ENCODE measurements at places on chromosomes 6 and 20.

GRCh38 chr20:60092729-60093128, 134.5 kb downstream of the CDH26 start:
- DNase-seq: no peak

DNA sequence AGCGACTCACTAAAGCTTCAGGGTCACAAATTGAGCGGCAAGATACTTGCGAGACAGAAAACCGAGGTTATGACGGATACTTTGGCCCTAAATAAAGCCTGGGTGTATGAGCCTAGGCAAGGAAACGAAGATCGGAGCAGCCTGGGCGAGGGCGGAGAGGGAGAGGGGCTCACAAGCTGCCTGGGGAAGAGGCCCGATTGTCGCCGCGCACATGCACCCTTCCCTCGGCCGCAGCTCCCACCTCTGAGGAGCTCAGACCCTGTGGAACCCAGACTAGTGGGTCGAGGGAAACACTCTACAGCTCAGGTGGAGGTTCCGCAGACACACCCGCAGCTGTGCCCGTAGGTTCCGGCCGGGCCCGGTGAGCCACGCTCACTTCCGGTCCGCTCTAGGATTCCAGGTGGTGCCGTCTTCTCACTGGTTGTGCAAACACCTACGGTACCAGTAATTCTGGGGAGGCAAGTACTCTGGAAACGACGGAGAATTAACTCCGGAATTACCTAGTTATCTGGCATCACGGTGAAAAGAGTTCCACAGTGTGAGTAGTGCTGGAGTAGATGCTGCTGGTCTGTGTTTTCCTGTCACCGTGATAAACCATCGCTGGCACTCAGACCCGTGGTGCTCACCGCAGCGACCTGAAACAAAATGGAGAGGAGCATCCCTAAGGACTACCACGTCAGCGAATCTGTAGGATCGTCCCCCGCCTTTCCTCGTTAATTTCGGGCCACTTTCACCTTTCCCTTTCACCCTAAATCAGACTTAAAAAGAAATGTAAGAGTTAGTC, 61.5 kb downstream of the GPX5 start:
- peak; percentile 54 for DNase-seq

GRCh38 chr20:16619953-16620352, 46.7 kb upstream of the KIF16B start:
- no peak for DNase-seq

- DNase-seq: peak; percentile 94
Measured at GRCh38 chr20:48635791-48636267, 192.0 kb downstream of the PREX1 start.

GRCh38 chr6:90026216-90026615, 131.9 kb downstream of the GJA10 start:
- DNase-seq: no peak

DNA sequence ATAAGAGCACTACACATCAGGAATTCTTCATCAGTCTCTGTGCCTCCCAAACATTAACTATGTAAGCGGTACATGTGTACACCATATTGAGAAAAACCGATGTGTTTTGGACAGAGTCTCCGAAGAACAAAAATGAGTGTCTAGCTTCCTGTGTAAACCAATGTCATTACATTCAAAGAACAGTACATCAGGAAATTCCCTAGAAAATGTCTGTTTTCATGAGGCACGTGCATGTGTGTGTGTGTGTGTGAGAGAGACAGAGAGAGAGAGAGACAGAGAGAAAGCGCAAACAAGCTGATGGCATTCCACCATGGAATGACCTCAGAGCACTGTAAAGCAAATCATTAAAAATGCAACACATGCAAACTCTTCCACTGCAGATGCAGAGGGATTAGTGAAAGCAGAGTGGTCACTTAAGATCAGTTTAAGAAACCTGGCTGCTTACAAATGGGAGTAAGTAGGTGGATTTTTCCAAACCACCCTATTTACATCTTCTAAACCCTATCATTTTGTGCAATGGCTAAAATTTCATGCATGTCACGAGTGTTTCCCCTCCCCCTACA, 133.9 kb downstream of the HIVEP2 start:
- DNase-seq: no peak

Measured in HuH-7 (cell line).